ENCODE measurements at places on chromosomes 13 and 19.

GRCh38 chr13:97889803-97890202, 63.7 kb upstream of the IPO5 start:
- no peak overlapping the region for H3K4me3 ChIP-seq
- H3K27ac ChIP-seq = no peak overlapping the region
- H3K27me3 ChIP-seq = peaks cover 27% of the 10 kb centered on the region
- no peak for DNase-seq

- H3K4me1 ChIP-seq = peaks cover 2% of the 10 kb centered on the region
- H3K36me3 ChIP-seq = no peaks in the 10 kb centered on the region
- H3K4me3 ChIP-seq = peak within 1 kb of the TSS; percentile 15
- peaks cover 52% of the 10 kb centered on the region for H3K27me3 ChIP-seq
Observed at GRCh38 chr19:47713046-47714021, at the start of gene EHD2. Gene EHD2, plus strand, starts transcription at chr19:47713422. Its CDS starts 3,191 bp downstream, at chr19:47716613.

DNA sequence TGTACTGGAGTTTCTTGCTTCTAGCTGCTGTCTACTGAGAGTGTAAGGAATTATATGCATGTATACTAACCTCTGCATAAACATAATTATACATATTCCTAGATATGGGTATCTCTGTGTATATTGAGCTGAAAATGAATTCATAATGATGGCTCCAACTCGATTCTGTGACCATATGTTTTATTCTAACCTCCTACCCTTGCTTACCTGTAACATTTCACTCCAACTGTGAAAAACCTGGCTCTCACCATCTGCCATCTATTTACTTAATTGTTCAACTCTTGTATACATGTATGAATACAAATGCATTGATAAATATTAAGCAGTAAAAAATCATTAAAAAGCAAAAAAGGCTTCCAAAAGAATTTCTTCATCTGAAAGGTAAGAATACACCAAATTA, 1729.5 kb upstream of the SPRY2 start:
- no peaks in the 10 kb centered on the region for H3K36me3 ChIP-seq
- no peaks in the 10 kb centered on the region for H3K27me3 ChIP-seq
- no peak overlapping the region for H3K4me3 ChIP-seq
- H3K27ac ChIP-seq = no peak overlapping the region
- no peaks in the 10 kb centered on the region for H3K4me1 ChIP-seq
- no peak for DNase-seq

DNA sequence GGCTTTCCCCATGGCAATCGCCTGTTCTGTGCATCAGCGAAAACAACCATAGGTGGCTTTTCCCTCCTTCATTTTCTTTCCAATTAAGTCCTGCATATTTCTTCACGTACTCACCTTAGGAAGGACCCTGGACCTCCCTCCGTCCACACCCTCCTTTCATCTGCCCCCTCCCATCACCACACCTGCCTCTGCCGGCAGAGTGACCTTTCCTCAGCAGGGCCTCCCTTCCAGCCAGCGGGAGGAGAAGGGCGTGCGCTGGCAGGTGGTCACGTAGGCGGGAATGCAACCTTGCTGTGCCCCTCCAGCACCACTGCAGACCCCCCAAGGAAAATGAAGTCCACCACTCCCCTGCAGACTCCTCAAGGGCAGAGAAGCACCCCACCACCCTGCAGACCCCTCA, 61.1 kb downstream of the GSX1 start:
- no peak overlapping the region for H3K27ac ChIP-seq
- H3K4me3 ChIP-seq = no peak overlapping the region
- H3K36me3 ChIP-seq = no peaks in the 10 kb centered on the region
- H3K27me3 ChIP-seq = peaks cover 55% of the 10 kb centered on the region

GRCh38 chr19:41848666-41849065, 3.8 kb downstream of the DMRTC2 start:
- H3K4me3 ChIP-seq = no peak overlapping the region
- H3K27ac ChIP-seq = no peak overlapping the region

- peaks cover 8% of the 10 kb centered on the region for H3K27me3 ChIP-seq
- no peak for DNase-seq
- no peaks in the 10 kb centered on the region for H3K36me3 ChIP-seq
- no peak overlapping the region for H3K4me3 ChIP-seq
- no peak overlapping the region for H3K27ac ChIP-seq
- no peaks in the 10 kb centered on the region for H3K4me1 ChIP-seq
Observed at GRCh38 chr19:56193981-56194640, 3.5 kb downstream of the ZSCAN5B start.

- no peak overlapping the region for H3K4me3 ChIP-seq
- DNase-seq = no peak
- no peaks in the 10 kb centered on the region for H3K36me3 ChIP-seq
- H3K4me1 ChIP-seq = peaks cover 45% of the 10 kb centered on the region
Observed at GRCh38 chr13:30119476-30119875, 187.9 kb downstream of the KATNAL1 start.

DNA sequence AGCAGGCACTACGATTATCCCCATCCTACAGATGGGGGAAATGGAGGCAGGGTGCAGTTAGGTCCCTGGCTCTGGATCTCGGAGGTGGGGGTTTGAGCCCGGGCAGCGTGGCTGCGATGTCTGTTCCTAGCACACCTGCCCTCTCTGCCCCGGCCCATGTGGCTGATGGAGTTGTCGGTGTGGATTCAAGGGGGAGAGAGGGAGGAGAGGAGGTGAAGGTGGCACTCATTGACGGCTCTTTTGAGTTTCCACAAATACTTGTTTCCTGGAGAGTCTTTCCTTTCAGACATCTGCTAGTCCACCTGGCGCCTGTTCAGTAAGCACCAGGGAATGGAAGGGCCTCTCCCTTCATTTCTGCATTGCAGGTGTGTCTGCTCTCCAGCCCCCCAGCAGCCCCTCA, 69.9 kb downstream of the ARHGEF18 start:
- no peaks in the 10 kb centered on the region for H3K27me3 ChIP-seq
- no peak overlapping the region for H3K4me3 ChIP-seq
- no peak for DNase-seq
- H3K36me3 ChIP-seq = peaks cover 61% of the 10 kb centered on the region
- peak overlapping the region; percentile 79 for H3K27ac ChIP-seq

DNA sequence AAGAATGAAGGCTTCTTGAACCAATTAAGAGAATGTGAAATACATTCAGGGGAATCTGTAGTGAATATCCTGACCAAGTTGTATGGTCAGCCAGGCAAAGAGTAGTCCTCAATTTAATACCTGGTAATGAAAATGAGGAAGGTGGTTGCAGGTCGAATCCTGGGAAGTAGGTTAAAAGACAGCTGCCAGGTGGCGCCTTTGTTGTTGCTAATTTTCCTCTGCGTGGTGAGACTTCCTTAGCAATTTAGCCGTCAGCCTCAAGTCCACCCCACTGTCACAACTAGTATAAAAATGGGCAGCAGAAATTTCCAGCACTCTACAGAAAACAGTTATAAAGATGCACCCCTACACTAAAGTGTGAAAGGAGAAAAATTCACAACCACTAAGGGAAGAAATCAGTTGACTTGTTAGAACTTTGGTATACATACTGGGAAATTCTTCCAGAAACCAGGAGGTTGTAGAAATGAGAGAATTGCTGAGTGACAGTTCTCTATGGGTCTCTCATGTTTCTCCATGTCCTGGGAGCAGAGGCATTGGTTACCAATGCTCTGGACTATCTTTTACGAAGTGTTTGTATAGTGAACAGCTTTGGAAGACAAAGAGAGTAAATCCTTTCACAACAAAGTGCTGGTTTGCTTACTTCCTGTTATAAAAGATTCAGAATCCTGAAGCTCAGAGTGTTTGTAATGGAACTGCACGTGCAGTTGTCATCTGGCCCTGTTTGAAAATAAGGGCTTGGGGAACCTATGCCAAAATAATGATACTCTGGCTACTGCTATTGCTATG, 235.9 kb downstream of the NHLRC3 start:
- no peak overlapping the region for H3K4me3 ChIP-seq
- no peak for DNase-seq
- H3K4me1 ChIP-seq = no peaks in the 10 kb centered on the region
- peaks cover 11% of the 10 kb centered on the region for H3K27me3 ChIP-seq
- H3K36me3 ChIP-seq = no peaks in the 10 kb centered on the region

- H3K4me1 ChIP-seq = peaks cover 44% of the 10 kb centered on the region
- H3K36me3 ChIP-seq = peaks cover 67% of the 10 kb centered on the region
- no peak overlapping the region for H3K27ac ChIP-seq
- H3K27me3 ChIP-seq = no peaks in the 10 kb centered on the region
- no peak for DNase-seq
Observed at GRCh38 chr13:32726374-32727037, 140.3 kb downstream of the PDS5B start.

DNA sequence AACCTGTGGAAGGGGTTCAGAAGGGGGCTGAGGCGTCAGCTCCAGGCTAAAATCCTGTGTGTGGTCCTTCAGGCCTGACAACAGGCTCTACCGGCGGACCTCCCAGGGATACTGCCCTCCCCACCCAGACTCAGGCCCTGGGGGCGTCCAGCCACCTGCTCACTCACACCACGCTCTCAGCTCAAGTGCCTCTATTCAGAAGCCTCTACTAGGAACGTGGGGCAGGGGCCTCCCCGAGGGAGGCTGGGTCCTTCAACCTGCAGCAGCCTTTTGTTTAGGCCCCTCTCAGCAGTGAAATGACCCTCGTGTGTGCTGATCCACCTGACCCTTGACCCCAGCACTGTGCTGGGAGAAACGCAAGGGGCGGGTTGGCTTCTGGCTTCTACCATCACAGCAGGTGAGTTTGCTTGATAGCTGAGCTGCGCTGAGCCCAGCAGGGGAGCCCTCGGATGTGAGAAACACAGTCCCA, 10.6 kb downstream of the PLPP2 start:
- no peak overlapping the region for H3K4me3 ChIP-seq
- no peaks in the 10 kb centered on the region for H3K4me1 ChIP-seq
- peaks cover 38% of the 10 kb centered on the region for H3K27me3 ChIP-seq
- no peak for DNase-seq
- no peak overlapping the region for H3K27ac ChIP-seq
- no peaks in the 10 kb centered on the region for H3K36me3 ChIP-seq

GRCh38 chr13:32905063-32905863, 111.0 kb upstream of the KL start:
- H3K4me1 ChIP-seq = peaks cover 26% of the 10 kb centered on the region
- H3K27me3 ChIP-seq = peaks cover 3% of the 10 kb centered on the region
- peak overlapping the region; percentile 94 for H3K27ac ChIP-seq
- peak overlapping the region; percentile 56 for H3K4me3 ChIP-seq
- H3K36me3 ChIP-seq = no peaks in the 10 kb centered on the region
- DNase-seq = no peak

GRCh38 chr13:38693168-38693567, 6.3 kb downstream of the FREM2 start:
- H3K36me3 ChIP-seq = no peaks in the 10 kb centered on the region
- H3K4me3 ChIP-seq = no peak overlapping the region
- H3K27me3 ChIP-seq = peaks cover 6% of the 10 kb centered on the region
- H3K27ac ChIP-seq = no peak overlapping the region

DNA sequence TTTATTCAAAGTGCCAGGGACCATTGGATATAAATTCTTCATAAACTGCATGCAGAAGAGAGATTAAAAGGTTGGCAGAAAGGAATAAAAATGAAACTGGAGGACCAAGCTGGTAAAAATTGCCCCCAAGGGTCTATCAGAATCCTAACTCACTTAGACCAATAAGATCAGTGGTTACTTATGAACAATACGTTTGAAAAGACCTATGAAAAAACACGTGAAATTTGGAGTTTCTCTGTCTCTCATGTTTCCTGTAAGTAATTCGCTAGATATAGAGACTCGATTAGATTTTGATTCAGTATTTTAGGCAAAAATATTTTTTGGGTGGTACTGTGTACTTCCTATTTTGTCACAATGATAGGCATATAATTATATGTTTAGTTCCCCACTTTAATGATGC, 22.9 kb downstream of the GARRE1 start:
- peaks cover 14% of the 10 kb centered on the region for H3K36me3 ChIP-seq
- no peak for DNase-seq
- H3K27me3 ChIP-seq = no peaks in the 10 kb centered on the region
- H3K27ac ChIP-seq = peak overlapping the region; percentile 51
- H3K4me3 ChIP-seq = no peak overlapping the region

Data from activated T-cell treated with anti-CD3 and anti-CD28 coated beads, Interleukin-2, amount 50 U/mL, for 24 hours (primary cell).